ENCODE measurements at places on chromosomes 11 and 22. TPM values are rescaled to one million over a fixed set of nuclear protein-coding genes. Genes with fewer than 3 reads are reported as not detected.

DNA sequence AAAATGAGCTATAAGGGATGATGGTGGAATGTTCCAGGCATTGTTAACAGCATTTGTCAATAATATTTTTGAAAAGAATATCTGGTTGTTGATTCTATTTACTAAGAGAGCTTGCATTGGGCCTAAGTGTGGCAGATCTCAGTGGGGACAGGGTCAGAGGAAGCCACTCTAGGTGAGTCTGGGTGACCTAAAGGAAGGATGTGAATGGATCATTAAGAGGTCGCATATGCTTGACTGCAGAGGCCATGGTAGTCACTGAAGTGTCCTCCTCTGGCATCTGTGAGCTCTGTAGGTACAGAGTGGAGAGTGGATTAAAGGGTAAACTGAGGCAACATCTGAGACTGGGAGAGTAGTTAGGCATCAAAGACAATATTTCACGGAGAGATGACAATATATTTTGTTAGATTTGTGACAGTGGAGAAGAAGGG lies 37.9 kb upstream of the TOP3B start:
- DNase-seq: no peak
- H3K36me3 ChIP-seq: no peaks in the 10 kb centered on the region
- H3K4me1 ChIP-seq: no peaks in the 10 kb centered on the region
- H3K4me3 ChIP-seq: no peak overlapping the region

DNA sequence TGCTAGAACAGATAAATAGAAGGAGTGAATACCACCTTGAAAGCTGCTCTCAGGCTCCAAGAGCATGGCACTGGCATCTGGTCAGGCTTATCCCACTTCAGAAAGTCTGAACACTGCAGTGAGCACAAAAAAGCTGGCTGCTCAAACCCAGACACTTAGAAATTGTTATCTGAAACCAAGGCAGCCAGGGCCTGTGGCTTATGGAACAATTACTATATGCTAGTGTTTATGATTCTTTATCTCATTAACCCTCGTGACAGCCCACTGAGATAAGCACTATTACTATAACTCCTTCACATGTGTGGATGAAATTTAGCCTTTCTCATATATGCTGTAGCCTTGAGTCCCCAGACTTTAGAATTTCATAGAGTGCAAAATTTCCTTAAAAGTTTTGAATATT lies 400.2 kb downstream of the RAB38 start:
- no peaks in the 10 kb centered on the region for H3K36me3 ChIP-seq
- no peaks in the 10 kb centered on the region for H3K27me3 ChIP-seq

DNA sequence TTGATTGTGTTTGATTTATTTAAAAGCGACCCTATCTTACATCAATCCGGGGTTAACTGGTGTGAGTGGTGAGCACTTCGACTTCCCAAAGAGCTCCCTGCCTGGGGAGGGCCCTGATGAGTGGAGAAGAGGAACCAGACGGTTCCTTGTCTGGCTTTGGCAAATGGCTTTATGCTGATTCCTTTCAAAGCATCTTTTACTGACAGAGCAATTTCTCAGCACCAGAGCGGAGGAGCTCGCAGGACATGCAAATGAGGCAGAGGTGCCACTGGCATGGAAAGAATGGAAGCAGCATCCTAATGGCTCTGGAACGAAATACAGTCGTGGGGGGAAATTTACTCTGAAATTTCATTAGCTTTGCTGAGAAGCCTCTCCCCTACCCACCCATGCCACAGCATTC lies 410.9 kb upstream of the B3GAT1 start:
- peaks cover 16% of the 10 kb centered on the region for H3K27me3 ChIP-seq
- H3K4me1 ChIP-seq: no peaks in the 10 kb centered on the region
- H3K36me3 ChIP-seq: no peaks in the 10 kb centered on the region
- no peak overlapping the region for H3K4me3 ChIP-seq
- no peak overlapping the region for H3K27ac ChIP-seq
- no peak for DNase-seq

DNA sequence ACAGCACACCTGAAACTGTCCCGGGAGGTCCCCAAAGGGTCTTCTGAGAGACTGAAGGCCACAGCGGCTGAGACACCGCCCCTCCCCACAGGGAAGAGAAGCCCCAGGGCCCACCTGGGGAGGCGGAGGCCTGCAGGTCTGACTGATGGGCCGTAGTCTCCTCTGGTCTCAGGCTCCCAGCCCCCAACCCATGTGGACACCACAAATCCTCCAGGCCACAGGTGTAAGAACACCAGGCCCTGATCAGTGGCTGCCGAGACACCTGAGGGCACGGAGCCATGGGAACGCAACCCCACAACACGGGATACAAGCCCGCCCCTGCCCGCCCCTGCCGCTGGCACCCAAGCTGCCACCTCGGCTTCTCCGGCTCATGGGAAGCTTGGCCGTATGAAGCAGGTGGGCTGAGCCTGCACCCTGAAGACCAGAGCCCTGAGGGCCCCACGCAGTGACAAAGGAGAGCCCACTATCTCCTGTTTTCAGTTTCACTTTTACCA lies 46.3 kb downstream of the BRD1 start:
- peak overlapping the region; percentile 31 for H3K27ac ChIP-seq
- peaks cover 19% of the 10 kb centered on the region for H3K36me3 ChIP-seq
- H3K27me3 ChIP-seq: no peaks in the 10 kb centered on the region
- H3K4me3 ChIP-seq: no peak overlapping the region
- DNase-seq: no peak

GRCh38 chr11:8631395-8632118 lies 37.5 kb upstream of the STK33 start:
- H3K4me1 ChIP-seq: no peaks in the 10 kb centered on the region
- DNase-seq: no peak
- no peaks in the 10 kb centered on the region for H3K27me3 ChIP-seq
- no peak overlapping the region for H3K4me3 ChIP-seq
- H3K27ac ChIP-seq: no peak overlapping the region

DNA sequence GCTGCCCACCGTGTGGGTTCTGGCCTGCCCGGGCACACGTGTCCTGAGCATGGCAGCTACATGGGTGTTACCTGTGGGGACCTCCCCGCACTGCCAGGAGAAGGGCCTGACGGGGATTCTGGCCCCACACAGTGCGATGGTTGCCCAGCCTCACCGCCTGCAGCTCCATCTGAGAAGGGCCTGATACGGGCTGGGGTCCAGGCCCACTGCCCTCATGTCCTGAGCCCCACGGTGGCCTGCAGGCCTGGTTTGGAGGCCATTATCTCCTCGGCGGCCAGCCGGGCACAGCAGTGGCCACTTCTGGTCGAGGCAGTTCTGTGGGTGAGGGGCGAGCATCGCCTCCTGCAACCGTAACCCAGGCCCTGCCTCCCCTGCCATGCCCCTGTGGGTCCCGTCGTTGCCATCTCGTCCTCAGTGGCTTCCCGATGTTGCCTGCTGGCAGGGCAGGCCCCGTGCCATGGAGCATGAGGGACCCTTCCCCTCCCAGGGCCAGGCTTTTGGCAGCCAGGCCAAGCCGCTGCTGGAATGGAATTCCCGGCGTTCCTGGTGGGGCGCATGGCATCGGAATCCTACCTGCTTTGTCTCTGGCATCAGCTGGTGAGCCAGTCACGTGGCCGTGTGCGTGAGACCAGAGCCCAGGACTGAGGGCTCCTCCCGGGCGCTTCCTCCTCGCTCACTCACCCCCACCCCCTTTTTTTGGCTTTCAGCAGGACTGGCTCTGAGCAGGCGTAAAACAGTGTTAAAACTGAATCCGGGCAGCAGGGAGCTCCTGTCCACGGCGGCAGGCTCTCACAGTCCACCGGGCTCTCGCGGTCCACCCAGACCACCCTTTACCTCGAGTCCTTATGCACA lies 71.9 kb upstream of the PPARA start:
- no peaks in the 10 kb centered on the region for H3K27me3 ChIP-seq
- DNase-seq: no peak
- peaks cover 19% of the 10 kb centered on the region for H3K4me1 ChIP-seq
- H3K36me3 ChIP-seq: no peaks in the 10 kb centered on the region
- H3K4me3 ChIP-seq: no peak overlapping the region
- H3K27ac ChIP-seq: no peak overlapping the region

- no peaks in the 10 kb centered on the region for H3K4me1 ChIP-seq
- no peaks in the 10 kb centered on the region for H3K36me3 ChIP-seq
- no peak for DNase-seq
Measured at GRCh38 chr11:135035282-135035681, 623.2 kb upstream of the B3GAT1 start.

GRCh38 chr11:61362542-61362875 lies 335 bp downstream of the TMEM138 start:
- peak overlapping the region; percentile 100 for H3K27ac ChIP-seq
- DNase-seq: peak; percentile 49
- peaks cover 34% of the 10 kb centered on the region for H3K4me1 ChIP-seq
- H3K36me3 ChIP-seq: peaks cover 27% of the 10 kb centered on the region

GRCh38 chr22:26086359-26086758 lies 82.9 kb upstream of the SEZ6L start:
- DNase-seq: no peak
- no peak overlapping the region for H3K4me3 ChIP-seq
- no peak overlapping the region for H3K27ac ChIP-seq
- peaks cover 2% of the 10 kb centered on the region for H3K27me3 ChIP-seq
- H3K4me1 ChIP-seq: no peaks in the 10 kb centered on the region

DNA sequence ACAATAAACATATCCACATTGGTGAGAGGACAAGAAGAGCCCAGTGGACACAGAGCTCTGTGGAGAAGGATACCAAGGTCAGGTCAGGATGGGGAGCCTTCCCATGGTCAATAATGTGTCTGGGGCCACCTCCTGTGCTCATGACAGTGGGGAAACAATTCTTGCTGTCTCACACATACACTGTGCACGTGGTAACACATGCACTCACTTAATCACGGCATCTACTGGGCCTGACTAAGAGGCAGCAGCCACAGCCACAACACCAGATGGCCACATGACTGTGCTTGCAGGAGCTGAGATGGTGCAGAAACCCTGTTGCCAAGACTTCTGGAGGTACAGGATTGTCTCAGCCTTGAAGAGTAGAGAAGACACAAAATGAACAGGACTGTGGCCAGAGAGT lies 28.6 kb downstream of the C22orf42 start:
- H3K27me3 ChIP-seq: no peaks in the 10 kb centered on the region
- no peaks in the 10 kb centered on the region for H3K36me3 ChIP-seq
- no peak overlapping the region for H3K4me3 ChIP-seq
- H3K4me1 ChIP-seq: peaks cover 3% of the 10 kb centered on the region
- no peak overlapping the region for H3K27ac ChIP-seq
- no peak for DNase-seq

DNA sequence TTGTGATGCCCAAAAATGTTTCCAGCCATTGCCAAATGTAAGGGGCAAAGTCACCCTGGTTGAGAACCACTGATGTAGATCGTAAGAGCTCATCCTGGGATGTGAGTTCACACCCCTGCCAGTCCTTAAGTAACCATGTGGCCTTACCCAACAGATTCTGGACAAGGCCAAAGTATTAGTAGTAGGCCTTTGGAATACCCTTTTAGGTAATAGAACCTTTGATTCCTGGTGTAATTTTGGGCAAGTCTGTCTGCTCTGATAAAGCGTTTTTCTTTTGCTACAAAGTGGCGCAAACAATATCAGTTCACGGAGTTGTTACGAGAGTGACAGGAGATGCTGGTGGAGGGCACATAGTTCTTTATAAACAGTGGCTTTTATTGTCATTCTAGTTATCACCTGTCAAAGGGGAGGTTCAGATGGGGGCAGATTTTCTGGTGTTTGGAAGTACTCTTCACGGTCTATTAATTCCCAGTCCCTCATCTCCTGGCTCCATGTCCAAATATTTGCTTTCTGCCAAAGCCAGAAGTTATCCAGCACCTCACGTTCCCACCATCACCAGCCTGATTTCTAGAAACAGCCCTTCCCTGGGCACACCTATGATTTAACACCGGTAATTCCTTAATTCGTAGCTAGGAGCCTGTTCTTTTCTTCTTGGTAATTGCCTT lies 73.8 kb upstream of the CRYBB3 start:
- H3K4me3 ChIP-seq: no peak overlapping the region
- no peak for DNase-seq
- no peaks in the 10 kb centered on the region for H3K27me3 ChIP-seq
- H3K27ac ChIP-seq: no peak overlapping the region
- no peaks in the 10 kb centered on the region for H3K4me1 ChIP-seq

DNA sequence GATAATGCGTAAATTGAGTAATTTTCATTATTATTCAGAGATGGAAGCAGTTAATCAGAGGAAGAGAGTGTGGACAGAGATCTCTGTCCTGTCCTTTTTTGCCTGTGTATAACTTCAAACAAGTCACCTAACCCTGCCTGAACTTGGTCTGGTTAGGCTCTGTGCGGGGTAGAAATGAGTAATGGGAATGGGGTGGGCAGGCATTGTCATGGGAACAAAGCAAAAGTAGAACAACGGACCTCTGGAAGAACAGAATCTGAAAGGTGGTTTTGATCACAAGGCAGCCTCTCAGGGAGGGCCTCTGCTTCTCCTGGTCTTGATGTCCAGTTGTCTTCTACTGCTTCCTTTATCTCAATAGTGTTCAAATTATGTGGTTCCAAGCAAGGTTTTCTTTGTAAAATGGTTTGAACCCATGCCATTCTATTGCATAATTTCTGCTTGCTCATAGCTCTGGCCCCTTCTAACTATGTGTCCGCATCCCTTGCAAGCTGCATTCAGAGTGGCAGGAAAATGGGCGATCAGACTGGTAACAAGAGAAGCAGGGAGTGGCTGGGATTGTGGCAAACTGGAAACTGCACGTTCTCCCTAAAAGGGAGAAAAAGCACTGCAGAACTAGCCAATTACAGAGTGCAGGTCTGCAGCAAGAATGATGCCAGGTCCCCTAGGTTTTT lies 76.1 kb downstream of the PRR5L start:
- H3K27ac ChIP-seq: no peak overlapping the region
- no peaks in the 10 kb centered on the region for H3K36me3 ChIP-seq
- H3K4me1 ChIP-seq: peaks cover 13% of the 10 kb centered on the region
- no peak for DNase-seq

- no peaks in the 10 kb centered on the region for H3K4me1 ChIP-seq
- H3K4me3 ChIP-seq: no peak overlapping the region
- DNase-seq: no peak
- no peaks in the 10 kb centered on the region for H3K36me3 ChIP-seq
- H3K27ac ChIP-seq: no peak overlapping the region
Measured at GRCh38 chr11:104892723-104893511, 5.3 kb downstream of the CASP12 start.

GRCh38 chr11:121567995-121568394 lies 115.2 kb upstream of the SORL1-AS1 start:
- no peak for DNase-seq
- no peak overlapping the region for H3K4me3 ChIP-seq
- peaks cover 35% of the 10 kb centered on the region for H3K36me3 ChIP-seq
- H3K4me1 ChIP-seq: peaks cover 17% of the 10 kb centered on the region
- H3K27me3 ChIP-seq: no peaks in the 10 kb centered on the region
- no peak overlapping the region for H3K27ac ChIP-seq

GRCh38 chr11:95586661-95587060 lies 202.9 kb downstream of the FAM76B start:
- H3K27me3 ChIP-seq: no peaks in the 10 kb centered on the region
- no peak overlapping the region for H3K27ac ChIP-seq
- DNase-seq: no peak
- no peak overlapping the region for H3K4me3 ChIP-seq
- H3K36me3 ChIP-seq: peaks cover 1% of the 10 kb centered on the region

DGAT2 gene
- 1.5 TPM for total RNA-seq

MMP3 gene
- total RNA-seq: not detected

CATSPER1 gene
- not detected for total RNA-seq

CBL gene
- 33.2 TPM for total RNA-seq

PDGFB gene
- 3.4 TPM for total RNA-seq

GRM5 gene
- total RNA-seq: not detected
